ENCODE measurements at places on chromosomes 1 and 21.

DNA sequence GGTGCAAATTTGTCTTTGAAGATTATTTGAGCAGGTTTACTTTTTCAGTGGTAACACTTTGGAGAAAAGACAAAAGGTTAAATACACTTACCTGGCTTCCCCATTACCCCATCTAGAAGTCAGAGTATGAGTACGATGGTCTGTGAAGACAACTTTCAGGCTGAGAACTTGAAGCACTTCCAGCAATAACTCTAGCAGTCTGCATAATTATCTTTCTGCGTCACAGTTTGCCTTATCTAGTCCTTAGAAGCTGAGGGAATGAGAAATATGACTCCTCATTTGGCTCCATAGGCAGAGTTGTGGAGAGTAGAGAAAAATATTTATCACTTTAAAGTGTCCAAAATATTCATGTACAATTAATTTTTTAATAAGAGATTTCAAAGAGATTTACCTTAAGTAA is 323.4 kb upstream of the CAMK1G start:
- DNase-seq: no peak

DNA sequence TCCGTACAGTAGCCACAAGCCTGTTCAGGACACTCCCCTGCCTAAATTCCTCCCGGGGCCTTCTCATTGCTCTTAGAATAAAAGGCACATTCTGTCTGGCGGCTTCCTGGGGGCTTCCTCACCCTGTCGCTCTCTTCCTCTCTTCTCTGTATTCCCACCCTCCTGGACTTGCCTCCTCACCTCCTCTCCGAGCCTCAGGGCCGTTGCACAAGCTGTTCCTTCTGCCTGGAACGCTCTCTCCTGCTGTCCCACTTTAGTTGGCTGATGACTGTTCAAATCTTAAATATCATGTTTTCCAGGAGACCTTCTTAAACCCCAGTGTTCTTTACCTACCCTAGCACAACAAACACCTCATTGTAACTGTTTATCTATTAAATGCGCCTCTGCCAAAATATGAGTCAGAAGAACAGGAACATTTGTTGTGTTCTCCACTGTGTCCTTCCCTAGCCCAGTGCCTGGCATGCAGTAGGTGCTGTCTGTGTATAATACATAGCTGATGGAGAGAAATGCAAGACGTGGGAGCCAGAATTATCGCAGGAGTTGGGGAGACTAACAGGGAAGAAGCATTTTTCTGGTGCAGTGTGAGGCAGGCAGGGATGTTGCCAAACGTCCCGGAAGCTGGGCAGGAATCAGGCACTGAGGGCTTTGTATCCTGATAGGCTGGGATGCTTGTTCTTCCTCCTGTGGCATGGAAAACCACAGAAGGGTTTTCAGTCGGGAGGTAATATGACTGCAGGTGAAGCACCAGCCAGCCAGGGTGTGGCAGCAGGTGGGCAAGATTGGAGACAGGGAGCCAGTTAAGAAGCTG is 24.1 kb upstream of the THRAP3 start:
- peak; percentile 64 for DNase-seq

GRCh38 chr21:45894906-45895777 is 86.4 kb upstream of the COL6A1 start:
- DNase-seq: no peak

GRCh38 chr1:59510249-59510648 is 213.4 kb downstream of the FGGY start:
- no peak for DNase-seq

GRCh38 chr1:185719021-185719420 is 15.2 kb upstream of the HMCN1 start:
- peak; percentile 21 for DNase-seq

- DNase-seq: no peak
Measured at GRCh38 chr21:42350318-42350910, 380 bp downstream of the TFF2 start.

- DNase-seq: no peak
Measured at GRCh38 chr1:232059726-232060374, 433.3 kb downstream of the DISC1 start.

- DNase-seq: peak; percentile 33
Measured at GRCh38 chr21:32994305-32994704, 31.4 kb upstream of the OLIG2 start.

- DNase-seq: no peak
Measured at GRCh38 chr1:116981521-116982037, 20.0 kb upstream of the CD101 start.

Measured in SW480 (cell line).